Stimulated activated CD8-positive, alpha-beta memory T cell treated with anti-CD3 and anti-CD28 coated beads, Interleukin-4, amount 100 ng/mL, for 48 hours (primary cell): ENCODE measurements at places on chromosomes 7 and 10.
A peak's percentile ranks its signal among the peaks of the same experiment; 100 is the strongest.

DNA sequence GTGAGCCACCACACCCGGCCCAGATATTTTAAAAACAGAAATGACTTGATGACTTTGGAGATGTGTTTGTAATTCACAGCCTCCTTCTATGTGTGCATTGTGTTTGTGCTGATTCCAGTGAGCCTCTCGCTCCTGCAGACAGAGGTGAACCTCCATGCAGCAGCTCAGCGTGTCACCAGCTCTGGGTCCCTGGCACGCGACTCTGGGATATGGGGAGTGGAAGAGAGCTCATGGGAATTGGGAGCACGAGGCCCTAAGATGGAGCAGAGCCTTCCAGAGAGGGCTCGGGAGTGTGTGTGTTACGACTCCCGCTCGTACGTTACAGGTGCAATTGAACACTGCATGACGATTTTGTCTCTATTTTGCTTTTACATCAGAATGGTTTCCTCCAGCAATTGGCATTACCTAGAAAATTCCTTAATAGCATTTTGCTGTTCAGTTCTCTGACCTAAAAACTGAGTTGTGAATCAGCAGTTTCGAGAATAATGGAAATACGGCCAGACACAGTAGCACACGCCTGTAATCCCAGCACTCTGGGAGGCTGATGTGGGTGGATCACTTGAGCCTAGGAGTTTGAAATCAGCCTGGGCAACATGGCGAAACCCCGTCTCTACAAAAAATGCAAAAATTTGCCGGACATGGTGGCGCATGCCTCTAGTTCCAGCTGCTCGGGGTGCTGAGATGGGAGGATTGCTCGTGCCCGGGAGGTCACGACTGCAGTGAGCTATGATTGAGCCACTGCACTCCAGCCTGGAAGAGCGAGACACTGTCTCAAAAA is 204.6 kb downstream of the CUX1 start:
- no peak for DNase-seq

DNA sequence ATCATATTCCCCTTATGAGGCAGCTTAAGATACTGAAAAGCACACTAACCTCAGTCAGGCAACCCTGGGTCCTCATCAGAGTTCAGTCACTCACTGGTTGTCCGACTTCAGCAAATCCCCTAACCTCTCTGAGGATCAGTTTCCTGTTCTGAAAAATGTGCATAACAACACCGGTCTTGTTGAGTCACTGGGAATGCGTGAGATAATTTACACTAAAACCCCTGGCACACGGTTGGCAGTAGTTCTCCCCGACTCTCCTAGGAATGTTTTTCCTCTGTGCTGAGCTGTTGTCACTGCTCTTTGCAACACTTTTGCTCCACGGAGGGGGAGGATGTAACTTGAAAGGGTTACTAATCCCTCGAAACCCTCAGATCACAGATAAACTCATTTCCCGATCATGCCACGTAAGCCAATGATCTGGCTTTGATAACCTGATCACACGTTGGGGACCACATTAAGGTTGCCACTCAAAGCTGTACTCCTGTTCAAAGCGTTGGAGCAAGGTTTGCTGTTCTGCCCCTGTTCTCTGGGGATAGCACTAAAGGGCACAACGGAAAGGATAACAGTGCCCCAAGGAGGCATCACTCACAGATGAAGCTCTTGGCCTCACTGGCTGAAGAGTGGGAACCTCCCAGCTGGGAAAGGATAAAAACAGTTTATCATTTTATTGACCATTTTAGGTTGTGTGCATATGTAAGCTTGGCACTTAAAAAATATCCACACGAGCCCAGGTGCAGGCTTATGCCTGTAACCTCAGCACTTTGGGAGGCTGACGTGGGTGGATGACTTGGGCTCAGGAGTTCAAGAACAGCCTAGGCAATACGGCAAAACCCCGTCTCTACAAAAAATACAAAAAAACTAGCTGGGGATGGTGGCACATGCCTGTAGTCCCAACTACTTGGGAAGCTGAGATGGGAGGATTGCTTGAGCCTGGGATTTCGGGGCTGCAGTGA is 5.0 kb upstream of the RBM17 start:
- peak; percentile 79 for DNase-seq

DNA sequence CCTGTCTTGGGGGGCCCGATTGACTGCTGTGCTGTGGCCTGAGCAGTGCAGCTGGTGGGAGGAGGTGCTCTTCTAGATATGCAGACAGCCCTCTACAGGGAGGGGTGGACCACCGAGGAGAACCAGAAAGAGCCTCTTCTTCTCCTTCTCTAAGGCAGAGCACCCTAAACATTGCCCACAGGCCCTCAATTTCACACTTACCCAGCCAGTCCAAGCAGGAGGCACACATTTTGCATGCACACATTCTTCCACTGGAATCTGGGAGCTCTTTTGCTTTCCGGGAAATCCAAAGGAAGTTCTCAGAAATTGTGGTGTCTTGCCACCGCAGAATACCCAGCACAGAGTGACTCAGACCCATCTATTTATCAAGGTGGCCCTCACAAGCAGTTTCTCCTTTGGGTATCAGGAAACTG is 45.8 kb downstream of the EEPD1 start:
- DNase-seq: no peak

GRCh38 chr7:31948029-31948428 is 122.2 kb downstream of the PDE1C start:
- DNase-seq: no peak

- peak; percentile 62 for DNase-seq
Observed at GRCh38 chr10:69413221-69413865, 3.4 kb downstream of the TACR2 start.

GRCh38 chr10:118583611-118584010 is 11.8 kb downstream of the PRLHR start:
- DNase-seq: no peak

- DNase-seq: no peak
Observed at GRCh38 chr10:96417441-96417840, 58.6 kb upstream of the OPALIN start.

DNA sequence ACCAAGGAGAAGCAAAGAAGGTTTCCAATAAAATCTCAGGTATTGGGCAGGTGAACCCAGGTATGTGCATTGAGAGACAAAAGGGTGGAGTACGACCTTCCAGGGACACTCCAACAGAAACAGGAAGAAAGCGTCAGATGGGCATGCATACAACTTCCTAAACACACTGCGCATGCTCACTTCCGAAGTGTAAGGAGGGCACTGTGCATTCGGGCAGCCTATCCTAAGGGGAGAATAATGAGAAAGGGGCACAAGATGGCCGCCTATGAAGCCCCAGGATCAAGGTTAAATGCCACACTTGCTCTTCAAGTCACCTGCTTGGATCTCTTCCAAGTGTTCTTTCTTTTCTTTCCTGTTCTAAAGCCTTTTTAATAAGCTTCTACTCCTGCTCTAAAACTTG is 39.4 kb upstream of the PRSS1 start:
- DNase-seq: no peak

- DNase-seq: no peak
Observed at GRCh38 chr7:12586271-12586670, 15.8 kb downstream of the SCIN start.

DNA sequence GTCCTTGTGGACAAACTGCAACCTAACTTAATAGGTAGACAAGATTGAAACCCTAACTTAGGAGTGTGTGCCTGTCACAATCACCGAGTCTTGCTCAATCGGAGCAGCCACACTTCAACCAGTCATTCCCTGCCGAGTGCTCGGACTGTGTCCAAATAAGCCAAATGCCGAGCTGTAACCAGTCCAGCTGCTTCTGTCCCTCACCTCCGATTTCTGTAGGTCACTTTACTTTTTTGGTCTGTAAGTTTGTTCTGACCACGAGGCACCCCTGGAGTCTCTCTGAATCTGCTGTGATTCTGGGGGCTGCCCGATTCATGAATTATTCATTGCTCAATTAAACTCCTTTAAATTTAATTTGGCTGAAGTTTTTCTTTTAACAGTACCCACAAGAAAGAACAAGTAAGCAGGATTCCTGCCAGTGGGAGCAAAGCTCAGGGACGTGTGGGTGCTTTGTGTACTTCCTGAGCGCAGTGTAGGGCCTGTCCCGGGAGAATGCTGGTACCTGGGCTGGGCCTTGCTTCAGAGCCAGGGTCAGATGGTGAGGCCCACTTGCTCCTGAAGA is 140.1 kb downstream of the ACTR3B start:
- no peak for DNase-seq

DNA sequence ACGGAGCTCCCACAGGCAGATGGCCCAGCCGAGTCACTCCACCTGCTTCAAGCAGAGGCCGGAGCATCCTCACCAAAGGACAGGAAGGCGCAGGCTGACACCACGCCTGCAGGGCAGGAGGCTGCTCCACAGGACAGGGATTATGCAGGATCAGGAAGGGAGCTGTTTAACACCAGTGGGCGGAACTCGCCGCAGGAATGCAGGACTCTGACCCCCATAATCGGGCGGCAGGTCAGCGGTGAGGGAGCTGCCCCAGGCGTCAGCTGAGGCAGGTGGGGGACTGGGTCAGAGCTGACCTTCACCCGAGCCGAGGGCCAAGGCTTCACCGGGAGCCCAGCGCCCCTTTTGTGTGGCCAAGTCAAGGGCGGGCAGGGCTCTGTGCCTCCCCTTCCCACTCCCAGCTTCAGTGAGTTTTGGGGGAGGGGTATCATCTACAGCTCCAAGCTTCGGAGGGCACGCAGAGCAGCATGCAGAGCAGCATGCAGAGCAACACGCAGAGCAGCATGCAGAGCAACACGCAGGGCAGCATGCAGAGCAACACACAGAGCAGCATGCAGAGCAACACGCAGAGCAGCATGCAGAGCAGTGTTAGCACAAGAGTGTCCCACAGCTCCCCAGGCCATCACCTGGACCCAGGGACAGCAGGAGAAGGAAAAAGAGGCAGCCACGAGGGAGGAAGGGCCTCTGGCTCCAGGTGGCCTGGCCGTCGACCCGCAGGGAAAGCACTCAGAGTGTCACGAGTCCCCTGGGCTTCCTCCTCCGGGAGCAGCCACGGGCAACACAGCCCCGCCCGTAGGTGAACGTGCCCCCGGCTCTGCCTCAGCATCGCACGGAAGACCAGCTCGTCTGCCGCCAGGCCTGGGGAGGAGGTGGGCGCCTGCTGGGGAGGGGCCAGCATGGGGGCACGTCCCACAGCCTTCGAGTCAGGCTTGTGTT is 151.7 kb upstream of the PPP2R2D start:
- DNase-seq: no peak

DNA sequence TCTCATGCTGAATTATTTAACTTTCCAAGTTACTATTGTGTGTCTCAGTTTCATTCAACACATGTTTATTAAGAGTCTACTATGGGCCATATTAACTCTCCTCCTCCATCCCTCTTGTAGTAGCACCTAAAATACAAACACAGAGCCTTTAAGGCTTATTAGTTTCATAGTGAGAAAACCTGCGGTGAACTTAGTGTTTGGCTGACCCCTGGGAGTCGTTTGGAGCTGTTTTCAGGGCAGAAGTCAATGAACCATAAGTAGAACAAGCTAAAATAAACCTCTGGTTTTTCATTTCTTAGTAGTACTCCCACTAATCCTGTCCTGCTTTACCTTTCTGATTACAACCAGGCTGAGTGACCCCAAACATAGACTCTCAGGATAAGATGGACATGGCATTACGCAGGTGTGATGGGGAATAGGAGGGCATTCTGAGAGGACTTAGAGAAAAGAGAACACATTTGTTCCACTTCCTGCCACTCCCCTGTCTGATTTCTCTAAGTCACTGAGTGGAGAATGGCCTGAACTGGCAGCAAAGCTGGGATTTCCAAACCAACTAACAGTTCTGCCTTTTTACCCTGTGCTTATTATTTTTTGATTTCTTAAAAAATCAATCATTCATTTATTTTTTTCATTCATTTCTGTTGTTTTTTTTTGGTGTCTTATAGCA is 74.5 kb downstream of the LRMDA start:
- no peak for DNase-seq

- DNase-seq: no peak
Observed at GRCh38 chr7:102225025-102225424, 61.6 kb upstream of the SH2B2 start.

- no peak for DNase-seq
Observed at GRCh38 chr7:117871778-117872538, 1.3 kb downstream of the CTTNBP2 start.

DNA sequence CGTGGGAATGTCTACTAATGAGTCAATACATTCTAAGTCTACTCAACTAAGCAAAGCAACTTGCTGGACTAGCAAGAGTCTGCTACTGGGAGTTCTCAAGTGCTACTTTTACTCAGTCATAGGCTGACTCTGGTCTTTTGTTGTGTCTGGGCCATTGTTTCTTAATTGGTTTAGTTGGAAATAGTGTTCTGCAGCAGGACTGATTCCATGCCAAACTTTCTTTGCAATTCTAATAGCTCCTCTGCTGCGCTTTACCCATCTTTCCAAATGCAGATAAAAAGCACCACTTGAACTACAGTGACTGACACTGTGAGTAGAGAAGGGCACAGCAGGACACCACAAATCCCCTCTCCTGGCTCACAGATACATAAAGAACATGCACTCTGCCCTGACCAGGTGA is 125.7 kb downstream of the CD36 start:
- DNase-seq: no peak

DNA sequence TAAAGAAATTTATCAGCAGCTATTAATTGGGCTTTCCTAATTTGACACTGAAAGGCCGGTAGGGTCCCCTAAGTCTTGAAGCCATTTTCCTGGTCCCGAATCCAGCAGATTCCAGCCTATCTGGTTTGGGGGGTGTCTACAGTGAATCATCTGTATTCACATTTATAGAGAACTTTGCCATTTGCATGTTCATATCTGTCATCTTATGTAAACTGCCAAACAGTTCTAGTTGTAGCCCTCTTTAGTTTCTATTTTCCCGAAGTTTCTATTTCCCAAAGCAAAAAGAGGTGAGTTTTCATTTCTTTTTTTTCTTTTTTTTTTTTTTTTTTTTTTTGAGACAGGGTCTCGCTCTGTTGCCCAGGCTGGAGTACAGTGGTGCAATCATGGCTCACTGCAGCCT is 47.6 kb downstream of the PAPSS2 start:
- no peak for DNase-seq

DNA sequence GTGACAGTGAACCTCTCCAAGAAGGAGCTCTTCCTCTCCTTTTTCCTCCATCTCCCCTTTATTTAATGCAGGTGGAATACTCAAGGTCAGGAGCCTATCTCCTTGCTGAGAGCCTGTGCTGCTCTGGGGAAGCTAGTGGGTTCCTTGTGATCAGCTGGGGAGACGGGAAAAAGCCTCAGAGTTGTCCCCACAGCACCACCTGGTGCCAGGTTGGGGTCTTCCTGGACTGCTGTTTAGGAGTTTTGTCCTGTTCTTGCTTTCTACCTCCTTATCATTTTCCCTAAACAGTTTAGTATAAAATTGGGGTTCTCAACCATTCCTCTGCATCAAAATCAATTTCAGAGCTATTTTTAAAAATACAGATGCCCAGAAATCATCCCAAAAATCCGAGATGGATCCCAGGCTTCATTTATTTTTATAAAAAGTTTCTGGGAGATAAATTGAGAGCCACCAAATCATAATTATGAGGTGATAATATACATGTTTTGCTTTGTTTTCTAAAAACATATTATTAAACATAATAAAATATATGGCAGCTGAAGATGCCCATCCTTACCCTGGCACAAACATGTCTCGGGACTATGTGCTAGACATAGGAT is 44.3 kb downstream of the MACC1 start:
- DNase-seq: peak; percentile 33

- DNase-seq: no peak
Observed at GRCh38 chr7:85074992-85075391, 111.9 kb downstream of the SEMA3D start.
